ENCODE measurements at places on chromosomes 2 and 18.

GRCh38 chr2:234476766-234477165 is 20.1 kb downstream of the ARL4C start:
- no peak for DNase-seq

- DNase-seq = no peak
Measured at GRCh38 chr2:12778369-12778768, 61.6 kb downstream of the TRIB2 start.

- no peak for DNase-seq
Measured at GRCh38 chr2:99399063-99399462, 61.9 kb downstream of the EIF5B start.

GRCh38 chr2:67277450-67277849 is 119.7 kb upstream of the ETAA1 start:
- no peak for DNase-seq

DNA sequence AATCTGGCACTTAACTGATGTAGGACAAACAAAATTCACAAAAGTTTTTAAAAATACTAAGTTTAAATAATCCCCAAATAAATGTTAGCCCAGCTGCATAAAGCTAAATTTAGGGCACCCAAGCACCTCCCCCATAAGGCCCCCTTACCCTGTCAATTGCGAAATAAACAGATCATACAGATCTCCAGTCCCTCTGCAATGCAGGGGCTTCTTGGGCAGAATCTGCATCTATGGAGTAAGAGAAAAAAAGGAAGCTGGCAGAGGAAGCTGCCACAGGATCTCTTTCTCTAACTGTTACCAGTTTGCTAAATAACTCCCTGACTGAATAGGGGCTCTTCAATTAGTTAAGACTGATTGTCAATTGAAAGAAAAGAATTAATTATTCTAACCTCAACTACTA is 117.7 kb downstream of the MEMO1 start:
- DNase-seq = no peak

- no peak for DNase-seq
Measured at GRCh38 chr2:192029089-192029488, 165.6 kb downstream of the TMEFF2 start.

DNA sequence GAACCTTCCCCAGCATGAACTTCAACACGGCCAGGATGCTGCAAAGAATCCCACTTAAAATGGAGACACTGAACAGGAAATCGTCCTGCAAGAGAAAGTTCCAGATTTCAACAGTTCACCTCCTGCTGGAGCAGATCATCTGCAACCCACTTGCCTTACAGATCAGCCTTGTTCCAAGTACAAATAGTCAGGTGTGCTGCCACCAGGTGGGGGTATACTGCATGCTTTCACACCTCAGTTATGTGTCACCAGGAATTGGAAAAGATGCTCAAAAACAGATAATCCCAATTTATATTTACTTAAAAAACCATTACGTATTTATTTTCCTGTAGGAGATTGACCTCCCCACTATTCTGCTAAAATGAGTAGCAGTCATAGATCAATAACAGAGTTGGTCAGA is 212.3 kb downstream of the MGAT5 start:
- no peak for DNase-seq
